ENCODE measurements at places on chromosomes 12 and 14.

DNA sequence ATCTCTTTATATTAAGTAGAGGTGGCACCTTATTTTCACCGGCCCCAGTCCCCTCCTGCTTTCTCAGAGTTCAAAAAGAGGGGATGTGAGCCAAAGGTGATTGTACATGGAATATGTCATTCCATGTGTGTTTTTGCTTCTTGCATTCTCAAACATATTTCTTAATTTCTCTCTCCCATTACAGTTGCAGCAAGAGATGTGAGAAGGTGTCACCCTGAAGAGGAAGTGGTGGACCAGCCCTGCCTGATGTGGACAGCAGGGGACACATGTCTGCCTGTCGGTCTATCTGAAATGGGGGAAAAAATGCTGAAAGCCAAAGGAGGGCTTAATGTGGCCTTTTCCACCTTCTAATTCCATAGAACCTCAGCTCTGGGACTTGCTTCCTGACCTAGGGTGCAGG, 1.9 kb upstream of the FOXN3 start:
- peak; percentile 44 for DNase-seq

GRCh38 chr14:60720962-60721325, 3.2 kb downstream of the SIX4 start:
- DNase-seq = no peak

- DNase-seq = no peak
These were observed 1.4 kb upstream of the STON2 start for GRCh38 chr14:81401420-81402122.

- no peak for DNase-seq
These were observed 30.4 kb upstream of the PCNX4 start for GRCh38 chr14:60061371-60061770.

DNA sequence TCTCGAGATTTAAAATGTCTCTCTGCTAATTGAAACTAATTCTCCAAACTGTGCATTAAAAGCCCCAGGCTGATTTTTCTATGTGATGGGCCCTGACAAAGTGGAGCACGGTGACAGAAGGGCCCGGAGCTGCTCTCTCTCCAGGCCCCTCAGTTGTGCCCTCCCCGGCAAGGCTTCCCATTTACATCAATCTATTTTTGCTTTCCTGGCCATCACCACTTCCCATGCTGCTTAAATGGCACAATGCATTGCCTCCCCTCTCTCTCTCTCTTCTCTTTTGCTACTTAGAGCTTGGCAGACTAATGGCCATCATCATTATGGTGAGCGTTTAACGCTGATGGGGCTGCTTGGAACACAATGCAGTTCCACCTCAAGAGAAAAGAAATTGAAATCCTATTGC, 270.7 kb upstream of the DIO3 start:
- DNase-seq = no peak

DNA sequence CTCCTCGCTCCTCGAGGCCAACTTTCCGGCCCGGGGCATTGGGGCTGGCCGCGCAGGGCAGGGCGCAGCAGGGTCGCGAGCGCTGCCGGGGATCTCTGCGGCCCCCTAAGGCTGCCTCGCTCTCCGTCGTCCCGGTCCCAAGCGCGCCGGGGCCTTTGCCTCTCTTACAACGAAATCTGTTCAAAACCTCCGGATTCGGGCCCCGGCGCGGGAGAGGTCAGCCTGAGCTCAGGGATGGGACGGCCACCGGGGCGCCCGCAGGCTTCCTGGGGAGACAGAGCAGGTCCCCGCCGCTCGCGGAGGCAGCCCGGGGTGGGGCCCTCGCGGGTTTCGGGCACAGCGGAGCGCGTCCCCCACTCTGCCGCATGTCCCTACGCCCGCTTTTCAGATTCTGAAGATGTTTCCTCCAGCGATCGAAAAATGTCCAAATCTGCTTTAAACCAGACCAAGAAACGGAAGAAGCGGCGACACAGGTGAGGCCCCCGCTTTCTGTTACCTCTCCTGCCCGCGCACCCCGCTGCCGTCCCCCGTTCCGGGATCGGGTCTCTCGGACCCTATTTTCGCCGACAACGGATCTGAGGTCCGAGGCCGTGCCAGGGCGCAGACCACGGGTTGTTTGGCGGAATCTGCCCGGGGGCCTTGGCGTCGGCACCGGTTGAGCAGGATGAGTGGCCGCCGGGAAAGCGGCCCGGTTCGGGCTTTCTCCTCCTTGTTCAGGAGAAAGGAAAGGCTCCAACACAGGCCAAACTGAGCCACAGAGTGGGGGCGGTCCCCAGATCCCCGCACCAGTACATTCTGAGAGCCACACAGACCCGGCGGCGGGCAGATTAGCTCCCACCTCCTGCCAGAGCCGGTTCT, 1.8 kb downstream of the VSX2 start:
- DNase-seq = no peak

DNA sequence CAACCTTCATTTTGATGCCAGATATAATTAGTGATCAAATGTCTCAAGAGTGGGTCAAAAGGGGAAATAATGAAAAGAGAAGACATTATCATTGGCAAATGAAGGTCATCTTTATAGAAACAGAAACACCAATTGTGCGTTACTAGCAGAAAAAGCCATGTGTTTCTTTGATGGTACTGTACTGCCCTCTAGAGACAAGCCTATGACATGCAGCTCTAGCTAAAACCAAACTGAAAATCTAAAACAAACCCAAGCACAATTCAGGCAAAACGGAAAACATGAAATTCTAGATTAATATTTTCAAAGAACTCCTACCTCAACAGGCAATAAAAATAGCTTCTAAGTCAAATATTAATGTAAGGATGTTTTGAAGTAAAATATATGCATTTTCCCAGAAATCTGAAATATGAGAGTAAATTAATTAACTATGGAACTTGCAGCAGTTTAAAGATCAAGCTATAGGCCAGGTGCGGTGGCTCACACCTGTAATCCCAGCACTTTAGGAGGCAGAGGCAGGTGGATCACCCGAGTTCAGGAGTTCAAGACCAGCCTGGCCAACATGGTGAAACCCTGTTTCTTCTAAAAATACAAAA, 115.4 kb downstream of the KLHL28 start:
- no peak for DNase-seq

DNA sequence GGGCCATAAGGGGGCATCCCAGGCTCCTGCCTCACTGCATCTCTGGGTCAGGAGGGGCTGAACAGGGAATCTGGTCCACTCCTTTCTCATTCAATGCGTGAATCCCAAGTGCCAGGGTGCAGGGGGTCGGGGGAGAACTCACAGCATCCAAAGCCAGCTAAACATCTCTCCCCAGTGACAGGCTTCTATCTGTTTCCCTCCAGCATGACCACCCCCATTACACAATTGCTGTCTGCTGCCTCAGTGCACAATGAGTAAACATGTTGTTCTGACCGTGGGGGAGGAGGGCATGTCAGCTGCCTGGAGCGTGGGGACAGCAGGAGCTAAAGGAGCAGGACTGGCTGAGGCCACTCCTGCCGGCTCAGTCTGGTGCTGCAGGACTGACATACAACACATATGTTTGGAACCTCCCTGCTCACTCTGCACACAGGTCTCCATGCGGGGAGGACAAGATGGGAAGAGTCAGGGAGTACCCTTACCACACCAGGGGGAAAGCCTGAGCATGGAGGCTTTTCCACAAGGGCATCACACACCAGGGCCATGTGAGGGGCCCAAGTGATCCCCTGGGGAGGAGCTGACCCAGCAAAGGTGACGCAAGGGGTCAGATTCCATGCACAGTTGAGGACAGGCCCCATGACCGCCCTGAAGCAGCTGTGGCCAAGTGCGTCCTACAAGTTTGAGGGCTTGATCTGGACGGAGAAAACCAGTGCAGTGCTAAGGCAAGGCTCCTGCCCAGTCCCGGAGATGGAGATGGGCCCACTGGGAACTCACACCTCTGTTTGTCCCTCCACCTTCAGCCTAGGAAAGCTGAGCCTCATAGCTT, 1.4 kb downstream of the TNS2 start:
- no peak for DNase-seq

- DNase-seq = no peak
These were observed 64.0 kb upstream of the ARHGAP5 start for GRCh38 chr14:32013083-32013482.

GRCh38 chr14:92971601-92972180, 48.7 kb downstream of the CHGA start:
- no peak for DNase-seq

- no peak for DNase-seq
These were observed 25.8 kb downstream of the METAP2 start for GRCh38 chr12:95499772-95500171.

DNA sequence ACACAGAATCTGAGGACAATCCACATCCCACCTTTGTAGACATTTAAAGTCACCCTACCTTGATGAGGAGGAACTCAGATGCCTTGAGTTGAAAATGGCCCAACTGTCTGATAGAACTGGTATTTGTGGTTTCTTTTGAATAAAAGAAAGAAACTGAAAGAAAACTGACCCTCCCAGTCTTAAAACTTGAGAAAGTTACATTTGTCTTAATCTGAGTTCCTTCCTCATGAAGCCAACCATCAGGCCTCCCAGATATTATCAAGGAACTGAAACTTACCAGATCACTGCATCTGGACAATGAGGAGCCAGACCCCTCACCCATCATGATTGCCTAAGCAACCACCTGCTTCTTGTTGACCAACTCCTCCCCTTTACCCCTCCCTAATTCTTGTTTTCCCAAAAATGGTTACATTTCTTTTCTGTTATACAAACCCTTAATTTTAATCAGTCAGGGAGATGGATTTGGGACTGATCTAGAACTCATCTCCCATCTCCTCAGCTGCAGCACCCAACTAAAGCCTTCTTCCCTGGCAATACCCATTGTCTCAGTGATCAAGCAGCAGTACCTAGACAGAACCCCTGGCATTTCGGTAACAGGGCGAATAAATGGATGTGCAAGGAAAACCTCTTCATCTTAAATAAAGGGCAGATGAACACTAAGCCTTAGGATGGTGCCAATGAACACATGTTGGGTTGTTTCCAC, 72.0 kb upstream of the RESF1 start:
- no peak for DNase-seq

DNA sequence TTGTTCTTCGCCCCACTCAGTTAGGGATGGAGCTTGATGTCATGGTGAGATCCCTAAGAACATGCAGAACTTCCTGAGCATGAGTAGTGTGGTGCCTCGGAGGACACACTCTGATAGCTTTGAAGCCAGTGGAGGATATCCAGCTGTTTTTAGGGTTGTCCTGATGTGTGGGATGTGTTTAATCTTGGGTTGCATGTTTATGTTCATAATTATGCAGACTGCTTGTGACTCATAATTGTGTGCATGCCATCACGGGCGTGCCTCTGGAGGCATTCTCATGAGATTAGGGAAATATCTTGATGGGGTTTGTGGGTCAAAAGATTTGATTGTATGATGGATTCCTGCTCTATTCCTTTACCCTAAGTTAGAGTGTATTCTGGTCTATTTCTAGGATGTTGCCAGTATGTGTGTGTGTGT, 267.4 kb upstream of the PELI2 start:
- DNase-seq = no peak

DNA sequence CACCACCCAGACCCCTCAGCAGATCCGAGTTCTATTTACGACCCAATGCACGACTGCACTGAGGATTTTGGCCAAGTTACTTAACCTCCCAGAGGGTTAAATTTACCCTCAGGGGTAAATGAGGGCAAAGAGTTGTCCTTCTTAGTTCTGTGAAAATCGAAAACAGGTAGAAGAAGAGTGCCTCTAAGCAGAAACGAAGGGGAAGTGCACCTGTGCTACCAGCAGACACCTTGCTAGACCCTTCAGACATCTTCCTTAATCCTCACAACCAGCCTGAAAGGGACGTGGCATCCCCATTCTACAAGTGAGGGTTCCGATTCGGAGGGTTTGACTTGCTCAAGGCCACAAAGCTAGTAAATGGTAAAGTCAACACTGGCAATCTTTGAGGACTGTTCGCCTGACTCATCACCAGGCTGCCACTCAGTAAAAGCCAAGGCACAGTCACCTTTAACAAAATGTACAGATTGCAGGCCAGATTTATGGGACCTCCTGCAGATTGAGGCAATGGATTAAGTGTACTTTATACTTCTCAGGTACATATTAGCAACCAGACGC, 1.6 kb downstream of the GSG1 start:
- no peak for DNase-seq

- no peak for DNase-seq
These were observed 184.9 kb downstream of the CAPZA3 start for GRCh38 chr12:18922851-18923250.

- DNase-seq = no peak
These were observed 170.7 kb upstream of the CDKN3 start for GRCh38 chr14:54226103-54226502.

DNA sequence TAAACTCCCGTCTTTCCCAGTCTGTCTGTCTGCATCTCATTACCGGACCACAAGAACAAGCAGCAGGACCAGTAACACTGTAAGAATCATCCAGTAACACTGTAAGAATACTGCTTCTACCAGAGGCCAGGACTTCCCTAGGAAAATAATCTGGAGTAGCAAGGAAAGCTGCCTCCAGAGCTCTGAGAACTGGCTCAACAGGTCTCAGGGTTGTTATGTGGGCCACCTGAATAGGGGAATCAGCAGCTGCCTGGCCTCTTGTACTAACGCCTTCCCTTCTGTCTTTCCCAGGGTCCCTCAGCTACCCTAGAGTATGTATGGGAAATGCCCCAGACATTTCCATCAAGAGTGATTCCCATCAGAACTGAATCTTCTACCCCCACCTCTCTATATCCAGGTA, 954 bp upstream of the SLC39A2 start:
- DNase-seq = no peak

GRCh38 chr14:32381869-32382268, 52.8 kb downstream of the AKAP6 start:
- DNase-seq = no peak

GRCh38 chr12:20716037-20716436, 20.9 kb downstream of the SLCO1C1 start:
- no peak for DNase-seq

DNA sequence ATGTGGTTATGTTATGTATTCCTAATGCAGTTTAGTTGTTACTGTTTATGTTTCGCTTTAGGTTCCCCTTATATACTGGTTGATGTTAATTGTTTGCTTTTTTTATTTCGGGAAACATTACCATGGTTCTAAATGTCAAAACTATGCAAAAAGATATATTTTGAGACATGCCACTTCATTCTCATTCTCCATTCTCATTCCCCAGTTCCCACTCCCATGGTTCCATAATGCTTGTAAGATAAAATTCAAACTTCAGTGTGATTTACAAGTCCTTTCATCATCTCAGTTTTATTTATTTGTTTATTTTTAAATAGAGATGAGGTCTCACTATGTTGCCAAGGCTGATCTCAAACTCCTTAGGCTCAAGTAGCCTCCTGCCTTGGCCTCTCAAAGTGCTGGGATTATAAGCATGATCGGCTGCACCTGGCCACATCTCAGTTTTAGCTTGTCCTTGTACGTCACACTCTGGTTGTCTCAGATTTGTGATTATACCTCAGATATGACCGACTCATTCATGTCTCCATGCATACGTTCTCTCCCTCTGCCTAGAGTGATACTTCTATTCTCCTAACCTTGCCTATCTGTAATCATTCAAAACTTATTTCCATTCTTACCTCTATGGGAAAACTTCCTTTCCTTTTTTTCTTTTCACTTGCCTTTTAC, 407.8 kb upstream of the RGS6 start:
- DNase-seq = no peak

- peak; percentile 34 for DNase-seq
These were observed 4.6 kb downstream of the MTRFR start for GRCh38 chr12:123237646-123238329.

- DNase-seq = no peak
These were observed 196.9 kb upstream of the PWP1 start for GRCh38 chr12:107488666-107489065.

Data from NK-92 treated with Interleukin-12 subunit alpha and Interleukin-12 subunit beta, amount 100 ng/mL, for 24 hours (cell line).